ENCODE measurements at places on chromosomes 5 and 9. TPM values are rescaled to one million over a fixed set of nuclear protein-coding genes. Genes with fewer than 3 reads are reported as not detected.

The ADAMTSL2 gene
- total RNA-seq = not detected

- peak; percentile 85 for DNase-seq
These were observed at the start of gene DOCK2 for GRCh38 chr5:169637085-169637548. DOCK2 (plus strand) TSS chr5:169637275; CDS start chr5:169637327, 52 bp downstream.

The GRIA1 gene
- not detected for total RNA-seq

DNA sequence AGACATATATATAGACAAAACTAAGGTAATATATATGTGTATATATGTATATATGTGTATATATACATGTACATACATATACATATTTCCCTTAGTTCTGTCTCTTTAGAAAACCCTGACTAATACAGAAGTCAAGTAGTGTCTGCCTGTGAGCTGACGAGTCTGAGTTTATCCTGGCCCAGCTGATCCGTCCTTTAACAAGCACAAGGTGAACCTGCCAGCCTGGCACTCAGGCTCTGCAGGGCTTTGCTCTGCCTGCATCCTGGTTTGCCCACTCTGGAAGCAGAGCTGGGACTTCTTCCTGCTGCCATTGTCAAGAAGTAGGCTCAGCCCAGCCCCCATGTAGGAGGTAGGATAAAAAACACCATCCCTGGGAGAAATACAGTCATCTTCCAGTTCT lies 388.0 kb downstream of the ICE1 start:
- DNase-seq = no peak

The ACER2 gene
- 2.7 TPM for total RNA-seq

DNA sequence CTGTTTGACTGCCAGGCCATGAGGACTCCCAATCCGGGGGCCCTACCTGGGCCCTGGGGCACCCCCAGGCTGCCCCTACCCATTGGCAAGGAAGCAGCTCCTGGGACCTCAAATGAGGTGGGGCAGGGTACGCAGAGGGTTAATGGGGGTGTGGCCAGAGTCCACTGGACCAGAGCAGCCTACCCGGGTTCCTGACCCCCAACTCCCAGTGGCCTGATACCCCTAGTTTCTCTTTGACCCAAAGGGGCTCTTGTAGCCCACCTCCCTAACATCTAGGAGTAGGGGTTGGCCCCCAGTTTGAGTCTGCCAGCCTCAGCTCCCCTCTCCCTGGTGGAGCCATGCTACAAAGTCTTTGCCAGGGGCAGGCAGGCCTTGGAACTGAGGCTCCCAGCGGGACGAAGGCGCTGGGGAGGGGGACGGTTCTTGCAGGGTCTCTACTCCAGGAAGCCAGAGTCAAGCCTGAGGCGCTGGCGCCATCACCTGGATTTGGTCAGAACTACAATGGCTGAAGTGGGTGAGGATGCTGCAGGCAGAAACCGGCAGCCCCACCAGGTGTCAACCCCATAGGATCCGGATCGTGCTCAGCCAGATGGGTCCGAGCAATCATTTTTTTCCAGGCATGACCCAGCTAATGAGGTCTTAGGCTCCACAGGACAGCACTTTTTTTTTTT lies 8.4 kb upstream of the CERCAM start:
- DNase-seq = peak; percentile 67

The FBXW11 gene
- 46.6 TPM for total RNA-seq

DNA sequence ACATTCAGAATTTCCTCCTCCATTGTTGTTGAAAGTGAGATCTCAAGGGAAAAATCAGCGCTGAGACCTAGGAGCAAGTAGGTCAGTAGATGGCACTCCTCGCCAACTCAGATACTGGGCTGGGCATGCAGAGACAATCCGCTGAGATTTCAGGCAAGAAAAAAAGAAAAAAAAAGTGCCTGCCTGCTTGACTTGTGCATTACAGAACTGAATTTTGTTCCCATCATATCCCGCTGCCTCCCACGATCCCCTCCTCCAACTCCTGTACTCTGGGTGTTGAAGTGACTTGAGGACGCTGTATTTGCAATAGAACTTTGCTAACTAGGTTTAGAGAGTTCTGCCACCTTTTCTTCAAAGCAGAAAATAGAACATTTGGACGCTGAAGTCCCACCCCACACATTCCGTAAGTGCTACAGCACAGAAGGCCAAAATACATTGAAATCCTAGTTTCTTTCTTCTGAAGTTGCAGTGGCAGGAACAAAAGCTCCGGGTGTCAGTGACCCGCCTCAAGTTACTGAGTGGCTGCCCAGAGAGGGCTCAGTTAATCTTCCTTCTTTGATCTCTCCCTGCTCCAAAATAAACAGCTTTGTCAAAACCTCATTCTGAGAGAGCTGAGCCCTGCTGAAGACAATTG lies 265.8 kb downstream of the MLLT3 start:
- DNase-seq = peak; percentile 65

The FBN2 gene
- total RNA-seq = not detected

DNA sequence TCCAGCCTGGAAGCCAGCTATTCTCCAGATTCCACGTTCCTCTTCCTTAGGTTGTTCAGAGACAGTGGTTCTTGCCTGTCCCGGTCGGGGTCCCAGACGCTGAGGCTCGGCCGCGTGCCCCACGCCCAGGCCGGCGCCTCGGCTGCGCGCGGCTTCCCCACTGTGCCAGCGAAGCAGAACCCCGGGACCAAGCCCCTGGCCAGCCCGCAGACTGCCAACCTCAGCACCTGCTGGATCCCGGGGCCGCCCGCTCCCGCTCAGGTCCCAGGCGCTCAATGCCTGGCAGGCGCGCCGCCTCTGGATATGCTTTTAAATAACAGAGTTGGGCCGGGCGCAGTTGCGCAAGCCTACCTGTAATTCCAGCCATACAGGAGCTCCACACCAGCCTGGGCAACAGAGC lies 195.5 kb downstream of the MAN2A1 start:
- no peak for DNase-seq

The PCDHGA1 gene
- 1.9 TPM for total RNA-seq
